Stimulated activated CD8-positive, alpha-beta memory T cell treated with anti-CD3 and anti-CD28 coated beads, Interleukin-2, amount 100 ng/mL, for 1 hour (primary cell): ENCODE measurements at places on chromosomes 5 and 9.

- no peak for DNase-seq
These were observed 137.0 kb downstream of the MRPS30 start for GRCh38 chr5:44945743-44946142.

- DNase-seq = no peak
These were observed 185.5 kb downstream of the HSD17B3 start for GRCh38 chr9:96116275-96117064.

GRCh38 chr9:16535555-16535954 is 334.9 kb downstream of the BNC2 start:
- no peak for DNase-seq

- no peak for DNase-seq
These were observed 18.0 kb upstream of the TRIM32 start for GRCh38 chr9:116668970-116669695.

GRCh38 chr5:44565902-44566301 is 176.7 kb upstream of the FGF10 start:
- DNase-seq = no peak

DNA sequence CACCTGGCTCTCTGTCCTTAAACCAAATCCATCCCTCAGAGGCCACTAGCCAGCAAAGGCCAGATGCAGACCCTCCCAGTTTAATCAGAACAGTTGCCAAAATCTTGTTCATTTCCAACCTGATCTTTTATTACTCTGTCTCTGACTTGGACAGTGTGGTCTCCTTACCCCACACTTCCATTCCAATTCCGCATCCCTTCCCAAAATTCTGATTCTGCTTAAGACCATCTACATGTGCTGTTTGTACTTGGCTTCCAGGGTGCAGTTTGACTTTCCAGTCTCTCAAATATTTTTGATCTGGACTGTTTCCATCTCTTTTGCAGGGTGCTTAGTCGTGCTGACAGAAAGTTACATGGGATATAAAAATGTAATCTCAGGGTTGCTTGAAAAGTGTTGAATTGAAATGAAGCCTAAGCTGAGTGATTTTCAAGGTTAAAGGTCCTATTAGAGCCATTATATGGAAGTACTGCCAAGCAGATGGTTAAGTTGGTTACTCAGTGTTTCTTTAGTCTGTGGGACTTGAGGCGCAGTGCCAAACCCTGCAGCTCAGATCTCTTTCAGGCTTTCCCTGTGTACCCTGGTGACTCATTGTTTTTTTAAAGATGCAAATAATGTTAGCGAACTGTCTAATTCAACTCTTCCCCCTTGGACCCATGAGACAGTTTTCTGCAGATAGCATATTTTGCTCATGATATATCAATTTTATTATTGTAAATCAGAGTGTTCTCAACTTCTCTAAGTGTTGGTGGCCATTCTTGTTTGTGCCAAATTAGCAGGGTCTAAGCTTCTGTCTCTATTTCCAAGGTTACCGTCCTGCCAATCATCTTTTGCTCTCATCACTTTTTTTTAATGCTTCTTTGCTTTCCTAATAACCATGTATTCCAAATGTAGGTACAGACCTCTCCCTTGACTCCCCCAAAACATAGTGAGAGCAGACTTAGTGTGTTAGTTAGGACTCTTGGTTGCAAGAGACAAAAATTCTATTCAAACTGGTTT is 18.2 kb upstream of the DCP2 start:
- no peak for DNase-seq

DNA sequence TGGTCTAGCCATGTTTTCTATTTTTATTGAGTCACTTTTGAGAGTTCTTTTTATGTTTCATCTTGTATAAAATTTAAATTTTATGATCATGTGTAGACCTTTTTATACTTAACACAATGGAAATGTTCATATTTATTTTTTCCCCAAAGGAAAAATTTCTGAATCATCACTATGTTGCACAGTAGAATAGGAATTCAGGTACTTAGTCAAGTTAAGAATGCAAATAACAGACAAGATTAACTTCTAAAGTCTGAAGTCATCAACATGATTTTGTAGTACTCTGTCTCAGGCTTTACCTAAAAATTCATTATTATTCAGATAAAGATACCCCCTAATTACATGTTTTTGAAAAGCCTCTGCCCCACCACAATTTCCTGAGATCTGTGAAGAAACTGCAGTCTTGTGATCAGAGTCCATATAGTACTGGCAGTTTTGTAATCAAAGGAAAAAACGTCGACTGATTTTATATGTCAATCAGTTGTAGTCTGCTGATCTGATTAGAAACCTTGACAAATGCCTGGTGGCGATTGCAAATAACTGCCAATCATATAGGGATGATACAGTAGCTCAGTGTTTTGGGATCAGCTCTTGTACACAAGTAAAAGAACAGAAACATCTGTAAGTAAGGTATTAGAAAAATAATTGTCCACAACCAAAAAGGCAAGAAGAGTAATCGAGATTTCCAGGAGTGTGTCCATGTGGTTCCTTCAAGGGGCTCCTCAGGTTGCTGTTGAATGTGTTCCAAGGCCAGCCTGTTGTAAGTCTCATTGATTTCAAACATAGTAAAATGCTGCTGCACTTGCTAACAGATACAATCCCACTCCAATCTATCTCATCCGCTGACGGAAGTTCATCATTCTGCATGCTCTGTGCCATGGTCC is 352.4 kb downstream of the ARRDC3 start:
- no peak for DNase-seq

- DNase-seq = no peak
These were observed 19.9 kb downstream of the TLR4 start for GRCh38 chr9:117723986-117724625.

- no peak for DNase-seq
These were observed 117.1 kb downstream of the MED10 start for GRCh38 chr5:6261256-6261655.

DNA sequence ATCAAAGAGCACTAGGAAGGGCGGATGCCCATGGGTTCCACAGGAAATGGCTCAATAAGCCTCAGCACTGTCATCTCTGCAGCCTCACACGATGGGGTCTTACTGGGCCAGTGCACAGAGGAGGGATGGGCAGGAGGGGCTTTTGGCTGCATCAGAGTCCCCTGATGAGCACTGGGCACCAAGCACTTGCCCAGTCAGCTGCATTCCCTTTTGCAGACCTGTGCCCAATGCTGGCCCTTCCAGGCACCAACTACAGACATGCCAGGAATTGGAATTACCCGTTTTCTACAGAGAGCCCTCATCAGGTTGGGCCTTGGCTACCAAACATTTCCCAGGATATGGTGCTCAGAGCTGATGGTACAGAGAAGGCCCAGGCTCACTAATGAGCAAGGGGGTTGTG is 182.5 kb downstream of the HSPA4 start:
- DNase-seq = no peak

GRCh38 chr5:9051779-9052178 is 494.1 kb downstream of the SEMA5A start:
- no peak for DNase-seq

- DNase-seq = no peak
These were observed 29.3 kb downstream of the SEMA5A start for GRCh38 chr5:9516591-9516990.

DNA sequence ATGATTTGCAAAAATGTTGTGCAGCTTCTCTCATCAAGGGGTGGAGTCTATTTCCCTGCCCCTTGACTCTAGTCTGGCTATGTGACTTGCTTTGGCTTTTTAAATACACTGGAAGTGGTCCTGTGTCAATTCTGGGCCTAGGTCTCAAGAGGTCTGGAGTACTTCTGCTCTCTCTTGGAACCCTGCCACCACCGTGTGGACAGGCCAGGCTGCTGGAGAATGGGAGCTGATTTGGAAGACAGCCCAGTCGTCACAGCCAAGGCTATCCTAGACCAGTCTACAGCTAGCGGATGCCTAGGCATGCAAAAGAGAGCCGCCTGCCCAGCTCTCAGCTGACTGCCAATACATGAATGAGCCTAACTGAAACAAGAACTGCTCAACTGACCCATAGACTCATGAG is 56.7 kb upstream of the CLINT1 start:
- no peak for DNase-seq

DNA sequence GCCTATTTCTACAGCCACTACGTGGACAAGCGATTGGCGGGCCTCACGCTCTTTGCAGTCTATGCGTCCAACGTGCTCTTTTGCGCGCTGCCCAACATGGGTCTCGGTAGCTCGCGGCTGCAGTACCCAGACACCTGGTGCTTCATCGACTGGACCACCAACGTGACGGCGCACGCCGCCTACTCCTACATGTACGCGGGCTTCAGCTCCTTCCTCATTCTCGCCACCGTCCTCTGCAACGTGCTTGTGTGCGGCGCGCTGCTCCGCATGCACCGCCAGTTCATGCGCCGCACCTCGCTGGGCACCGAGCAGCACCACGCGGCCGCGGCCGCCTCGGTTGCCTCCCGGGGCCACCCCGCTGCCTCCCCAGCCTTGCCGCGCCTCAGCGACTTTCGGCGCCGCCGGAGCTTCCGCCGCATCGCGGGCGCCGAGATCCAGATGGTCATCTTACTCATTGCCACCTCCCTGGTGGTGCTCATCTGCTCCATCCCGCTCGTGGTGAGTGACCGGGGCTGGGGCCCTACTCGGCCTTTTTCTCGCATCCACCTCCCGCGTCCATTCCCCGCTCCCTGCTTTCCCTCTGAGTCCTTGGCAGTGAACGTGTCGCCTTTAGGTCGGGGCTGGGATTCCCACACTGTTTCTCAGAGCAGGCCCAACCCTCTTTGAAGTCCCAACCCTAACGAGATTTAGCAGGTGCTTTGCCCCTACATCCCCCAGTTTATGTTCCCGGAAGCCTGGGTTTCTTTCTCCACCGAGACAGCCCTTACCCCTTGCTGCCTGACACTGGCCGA is 1.8 kb downstream of the PTGER4 start:
- DNase-seq = no peak

DNA sequence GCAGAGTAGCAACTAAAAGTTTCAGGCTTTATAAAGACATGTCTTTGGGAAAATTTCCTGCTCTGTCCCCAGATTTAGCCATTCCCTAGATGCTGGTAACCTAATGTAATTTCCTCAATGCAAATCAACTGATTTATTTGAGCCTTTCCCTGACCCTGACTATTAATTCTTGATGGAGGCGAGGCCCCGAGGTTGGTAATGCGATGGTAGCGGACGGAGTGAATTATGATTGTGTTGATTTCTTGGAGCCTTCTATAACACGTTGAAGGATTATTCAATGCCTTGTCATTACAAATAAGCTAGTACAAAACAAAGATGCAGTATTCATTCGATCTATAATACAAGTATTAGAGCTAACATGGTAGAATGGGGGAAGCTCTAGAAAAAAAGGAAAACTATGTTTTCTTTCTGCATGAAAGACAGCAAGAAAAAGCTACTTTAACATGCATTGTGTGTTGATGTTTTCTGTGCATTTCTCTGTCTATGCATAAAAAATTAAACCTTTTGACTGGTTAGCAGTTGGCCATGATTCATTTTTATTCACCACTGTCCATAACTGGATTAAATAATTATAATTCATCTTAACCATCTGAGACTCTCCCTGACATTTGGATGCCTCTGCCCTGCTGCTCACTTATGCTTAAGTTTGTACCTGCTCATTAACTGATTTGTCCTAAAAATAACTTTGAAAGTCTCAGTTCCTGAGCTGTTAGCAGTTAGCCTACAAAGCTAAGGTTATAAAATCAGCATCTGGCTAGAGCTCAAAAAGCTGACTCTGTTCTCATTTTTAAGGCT is 490.2 kb upstream of the NUDT12 start:
- DNase-seq = no peak

GRCh38 chr5:151483647-151484046 is 36.2 kb downstream of the SLC36A1 start:
- no peak for DNase-seq

- DNase-seq = no peak
These were observed 14.6 kb downstream of the RASA1 start for GRCh38 chr5:87282269-87282668.

- no peak for DNase-seq
These were observed 274.5 kb downstream of the TLE1 start for GRCh38 chr9:81414836-81415235.

GRCh38 chr5:73496984-73497457 is 1.2 kb upstream of the BTF3 start:
- no peak for DNase-seq

- no peak for DNase-seq
These were observed 356.3 kb downstream of the BNC2 start for GRCh38 chr9:16514131-16514530.

GRCh38 chr9:97479496-97480159 is 21.8 kb upstream of the TMOD1 start:
- DNase-seq = no peak

DNA sequence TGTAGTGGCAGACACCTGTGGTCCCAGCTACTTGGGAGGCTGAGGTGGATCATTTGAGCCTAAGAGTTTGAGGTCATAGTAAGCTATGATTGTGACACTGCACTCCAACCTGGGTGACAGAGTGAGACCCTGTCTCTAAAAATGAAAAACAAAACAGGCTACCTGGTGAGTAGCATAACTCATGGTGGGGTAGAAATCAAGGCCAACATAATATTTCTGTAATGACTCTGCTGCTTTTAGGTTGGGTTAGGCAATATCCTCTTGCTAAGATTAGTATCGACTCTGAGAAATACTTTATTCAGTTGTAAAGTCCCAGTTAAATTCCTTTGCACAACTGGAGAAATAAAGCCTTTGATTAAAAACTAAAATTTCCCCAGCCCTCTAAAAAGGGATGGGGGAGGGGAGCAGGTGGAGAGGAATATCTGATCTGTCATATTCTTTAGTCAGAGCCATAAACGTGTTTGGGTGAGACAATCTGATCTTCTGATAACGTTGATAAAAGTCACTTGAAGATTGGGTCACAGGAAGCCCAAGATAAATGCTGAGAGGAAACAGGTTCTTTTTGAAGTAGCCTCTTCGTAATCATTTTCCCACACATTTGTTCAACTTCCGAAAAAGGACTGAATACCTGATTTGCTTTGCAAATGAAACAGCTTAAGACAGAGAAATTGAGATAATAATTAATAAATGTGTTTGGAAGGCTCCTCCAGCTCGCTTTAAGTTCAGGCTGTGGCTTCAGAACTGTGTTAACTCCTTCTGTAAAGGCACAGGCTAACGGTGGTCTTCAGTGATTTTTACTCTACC is 14.9 kb downstream of the IL4 start:
- DNase-seq = no peak

- DNase-seq = no peak
These were observed 278 bp upstream of the NIPSNAP3A start for GRCh38 chr9:104747245-104747564.

DNA sequence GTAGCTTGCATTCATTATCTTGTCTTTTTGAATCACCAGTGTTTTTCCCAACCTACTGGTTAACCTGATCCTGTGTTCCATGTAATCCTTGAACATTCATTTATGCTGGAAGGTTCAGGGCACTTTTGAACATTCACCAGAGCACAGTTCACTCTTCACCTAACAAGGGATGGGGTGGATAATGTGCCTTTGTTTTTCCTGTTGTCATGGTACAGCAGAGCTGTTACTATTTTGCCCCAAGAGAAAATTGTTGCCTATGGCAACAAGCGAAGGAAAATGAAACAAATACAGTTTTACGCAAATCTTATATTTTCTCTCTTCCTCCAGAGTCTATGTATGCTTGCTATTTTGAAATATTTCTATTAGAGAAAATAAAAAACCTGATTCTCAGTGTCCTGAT is 60.3 kb upstream of the RIOK2 start:
- no peak for DNase-seq

DNA sequence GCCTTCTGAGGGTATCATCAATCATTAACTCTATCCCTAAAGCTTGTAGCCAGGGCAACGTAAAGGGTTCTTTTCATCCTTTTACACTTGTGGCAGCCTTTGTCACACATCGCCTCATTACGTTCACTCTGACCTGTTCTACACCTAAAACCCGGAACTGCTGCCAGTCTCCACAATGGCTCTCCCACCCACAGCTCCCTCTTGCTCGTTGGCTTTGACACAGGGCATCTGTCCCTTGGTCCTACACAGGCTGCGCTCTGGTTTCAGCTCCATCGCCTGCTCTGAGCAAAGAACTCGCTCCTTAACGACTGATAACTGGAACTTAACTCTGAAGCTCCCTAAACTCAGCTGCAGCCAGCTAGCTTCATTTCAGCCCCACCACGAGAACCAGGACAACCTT is 112.8 kb upstream of the CTNND2 start:
- no peak for DNase-seq
